Activated CD8-positive, alpha-beta T cell treated with anti-CD3 and anti-CD28 coated beads, Interleukin-2, amount 10 ng/mL, durations not matched to agents 7 days and 5 days (primary cell): ENCODE measurements at places on chromosomes 3 and 15.

DNA sequence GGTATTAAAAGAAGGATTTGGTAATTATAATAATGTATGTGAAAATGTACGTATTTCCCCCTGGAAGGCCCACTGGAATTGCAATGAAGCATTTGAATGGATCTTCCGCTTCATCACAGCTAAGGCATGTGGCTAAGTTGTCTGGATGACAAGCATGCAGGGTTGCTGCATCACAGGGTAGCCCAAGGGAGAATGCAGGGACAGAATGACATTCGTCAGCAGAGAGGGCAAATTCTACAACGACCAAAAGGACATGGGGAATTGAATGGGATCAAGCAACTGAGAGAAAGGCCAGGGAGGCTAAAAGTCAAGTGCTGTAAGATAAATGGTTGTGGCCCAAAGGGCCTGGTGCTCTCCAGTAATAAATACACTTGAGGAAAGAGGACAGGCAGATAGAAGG, 95.4 kb downstream of the ISL2 start:
- no peak for DNase-seq

GRCh38 chr15:42077689-42078088, 16.7 kb downstream of the PLA2G4D start:
- DNase-seq: no peak

GRCh38 chr3:117103675-117104074, 394.1 kb downstream of the TUSC7 start:
- DNase-seq: no peak

DNA sequence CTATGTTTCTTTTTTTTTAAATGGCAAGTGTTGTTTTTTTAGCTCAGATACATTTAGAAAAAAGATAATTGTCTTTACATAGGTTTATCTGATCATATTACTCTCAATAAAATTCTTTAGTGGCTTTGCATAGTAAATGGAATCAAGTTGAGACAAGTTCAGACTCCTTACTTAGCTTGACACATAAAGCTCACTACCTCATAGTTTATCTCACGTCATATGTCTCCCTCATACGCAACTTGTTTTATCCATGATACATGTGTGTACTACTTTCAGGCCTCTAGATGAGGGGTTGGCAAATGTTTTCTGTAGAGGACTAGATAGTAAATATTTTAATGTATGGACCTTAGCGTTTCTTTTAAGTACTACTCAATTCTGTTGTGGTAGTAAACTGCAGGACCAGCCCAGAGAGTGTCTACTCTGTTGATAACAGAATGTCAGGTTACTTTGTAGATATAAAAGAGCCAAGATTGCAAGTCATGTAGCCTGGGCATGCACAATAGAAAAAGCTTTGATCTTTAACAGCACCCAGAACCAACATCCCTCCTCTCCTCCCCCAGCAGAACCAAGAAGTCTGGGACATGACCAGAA, 28.2 kb upstream of the MGA start:
- no peak for DNase-seq

GRCh38 chr3:137852391-137852830, 88.3 kb downstream of the SOX14 start:
- no peak for DNase-seq

DNA sequence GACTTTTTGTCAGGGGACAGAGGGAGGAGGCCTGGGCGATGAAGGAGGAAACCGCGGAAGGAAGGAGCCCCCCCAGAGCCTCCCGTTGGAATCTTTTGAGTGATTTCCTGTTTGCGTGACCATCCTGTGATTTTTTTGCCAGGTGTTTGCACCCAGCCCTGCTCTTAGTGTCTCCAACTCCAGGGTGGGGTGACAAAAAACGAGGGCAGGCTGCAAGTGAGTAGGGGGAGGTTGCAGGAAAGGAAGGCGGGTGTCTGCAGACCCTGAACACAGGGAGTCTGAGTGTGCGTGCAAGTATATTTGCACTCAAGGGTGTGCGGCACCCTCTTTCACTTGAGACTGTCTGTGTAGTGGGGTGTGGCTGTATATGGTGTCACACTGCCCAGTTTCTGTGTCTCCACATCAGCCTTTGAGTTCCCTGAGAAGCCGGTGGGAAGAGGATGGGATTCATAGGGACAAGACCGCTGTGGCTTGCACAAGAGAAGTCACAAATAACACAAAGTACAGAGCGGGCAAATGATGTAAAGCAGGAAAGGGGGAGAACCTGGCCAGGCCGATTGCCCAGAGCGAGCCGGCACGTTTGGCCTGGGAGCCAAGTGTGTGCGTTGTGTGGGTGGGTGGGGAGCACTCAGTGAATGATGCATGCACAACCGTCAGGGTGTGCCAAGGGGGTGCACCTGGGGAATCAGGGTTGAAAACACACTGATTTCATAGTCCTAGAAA, 6.6 kb downstream of the ISLR2 start:
- DNase-seq: no peak

- no peak for DNase-seq
Observed at GRCh38 chr3:170660139-170660538, 74.3 kb upstream of the SLC7A14 start.

DNA sequence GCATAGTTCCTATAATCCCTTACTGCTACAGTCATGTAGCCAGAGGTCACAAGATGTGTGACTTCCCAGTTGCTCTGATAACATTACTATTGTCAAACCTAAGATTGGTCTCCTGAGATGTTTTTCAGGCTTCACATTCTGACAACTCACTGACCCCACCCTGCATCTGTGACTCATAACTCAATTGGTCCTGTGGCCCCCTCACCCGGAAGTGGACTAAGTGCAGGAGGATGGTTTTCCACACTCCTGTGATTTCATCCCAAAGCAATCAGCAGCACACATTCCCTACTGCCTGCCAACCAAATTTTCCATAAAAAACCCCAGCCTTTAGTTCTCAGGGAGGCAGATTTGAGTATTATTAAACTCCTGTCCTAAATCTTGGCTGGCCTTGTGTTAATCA, 564.9 kb upstream of the ZNF385D start:
- DNase-seq: no peak

DNA sequence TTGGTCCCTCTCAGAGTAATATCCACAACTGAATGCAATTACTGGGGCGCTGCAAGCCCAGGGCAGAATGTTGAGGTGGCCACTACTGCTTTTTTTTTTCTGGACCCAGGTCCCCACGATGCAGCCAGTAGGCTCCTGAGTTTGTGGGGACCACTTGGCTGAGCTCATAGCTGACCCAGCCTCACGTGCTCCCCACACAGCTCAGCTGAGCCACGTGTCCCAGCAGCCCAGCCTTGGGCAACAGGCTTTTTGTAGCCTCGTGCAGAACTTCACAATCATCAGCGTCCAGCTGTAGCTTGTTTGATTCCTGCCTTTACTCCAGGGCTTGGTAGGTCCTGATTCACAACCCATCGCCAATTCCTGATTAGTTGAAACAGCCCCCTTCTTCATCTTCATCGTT, 117.3 kb downstream of the ETFA start:
- no peak for DNase-seq

- no peak for DNase-seq
Observed at GRCh38 chr3:124627501-124627908, 102.7 kb upstream of the UMPS start.

- DNase-seq: no peak
Observed at GRCh38 chr3:52237657-52238172, 1.2 kb downstream of the TWF2 start.

GRCh38 chr3:15794842-15795650, 2.7 kb downstream of the ANKRD28 start:
- DNase-seq: no peak

DNA sequence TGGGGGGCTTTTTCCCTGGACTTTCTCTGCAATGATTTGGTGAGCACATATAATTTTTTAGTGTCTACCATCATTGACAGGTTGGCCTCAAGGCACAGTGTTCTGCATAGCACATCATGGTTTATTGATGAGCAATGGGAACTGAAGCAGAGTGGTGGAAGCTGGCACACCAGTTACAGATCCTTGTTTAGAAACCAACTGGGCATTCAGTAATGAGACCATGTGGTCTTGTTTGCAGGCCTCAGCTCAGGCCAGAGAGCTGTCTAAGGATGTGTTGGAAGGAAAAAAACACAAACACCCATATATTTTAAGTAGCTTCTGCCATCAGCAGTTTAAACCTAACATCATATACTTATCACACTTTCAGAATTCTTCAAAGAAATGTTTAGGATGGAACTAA, 610.6 kb downstream of the ROBO1 start:
- DNase-seq: no peak

DNA sequence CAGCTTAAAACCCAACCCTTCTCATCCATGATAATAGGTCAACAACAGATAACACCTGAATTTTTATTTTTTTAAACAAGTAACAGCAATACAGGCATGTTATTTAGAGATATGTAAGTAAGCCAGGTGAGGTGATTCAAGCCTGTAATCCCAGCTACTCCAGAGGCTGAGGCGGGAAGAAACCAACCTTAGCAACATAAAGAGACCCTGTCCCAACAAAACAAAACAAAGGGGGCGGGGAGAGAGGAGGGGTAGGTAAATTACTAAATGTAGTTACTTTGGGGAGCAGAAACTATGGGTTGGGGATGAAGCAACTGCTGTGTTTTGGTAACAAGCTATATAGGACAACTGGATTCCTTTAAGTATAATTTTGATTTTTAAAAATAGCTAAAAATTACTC, 47.0 kb downstream of the GNB4 start:
- no peak for DNase-seq

DNA sequence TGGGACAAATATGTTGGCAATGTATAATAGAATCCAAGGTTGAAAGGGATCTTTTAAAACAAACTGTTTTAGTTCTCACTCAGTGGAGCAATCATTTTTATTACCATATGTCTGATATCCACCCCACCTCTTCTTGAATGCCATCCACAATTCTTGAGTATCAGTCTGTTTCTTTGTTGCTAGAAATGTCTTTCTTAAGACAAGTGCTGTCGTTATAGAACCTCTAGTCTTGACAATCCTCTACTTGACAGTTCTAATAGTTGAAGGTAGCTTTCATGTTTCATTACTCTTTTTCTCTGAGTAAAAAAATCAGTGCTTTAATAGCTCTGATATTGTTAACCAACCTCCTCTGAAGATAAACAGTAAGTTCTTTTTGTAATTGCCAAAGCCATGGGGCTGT, 737.9 kb downstream of the MECOM start:
- DNase-seq: no peak

DNA sequence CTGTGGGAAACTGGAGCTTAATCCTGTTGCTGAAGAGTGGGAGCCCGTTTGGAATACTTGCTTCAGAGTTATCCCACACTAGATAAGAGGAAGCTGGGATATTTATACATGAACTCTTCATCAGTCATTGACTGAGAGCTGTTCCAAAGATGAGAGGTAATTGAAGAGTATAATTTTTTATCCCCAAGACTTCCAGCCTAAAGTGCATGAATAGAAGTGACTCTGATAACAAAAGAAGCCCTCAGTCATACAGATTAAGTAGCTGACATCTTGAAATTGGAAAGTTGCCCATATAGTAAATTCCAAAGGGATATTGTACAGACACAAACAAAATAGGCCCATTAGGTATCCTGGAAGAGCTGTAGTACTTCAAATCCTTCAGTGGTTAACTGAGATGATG, 268.0 kb downstream of the EPHA3 start:
- no peak for DNase-seq

DNA sequence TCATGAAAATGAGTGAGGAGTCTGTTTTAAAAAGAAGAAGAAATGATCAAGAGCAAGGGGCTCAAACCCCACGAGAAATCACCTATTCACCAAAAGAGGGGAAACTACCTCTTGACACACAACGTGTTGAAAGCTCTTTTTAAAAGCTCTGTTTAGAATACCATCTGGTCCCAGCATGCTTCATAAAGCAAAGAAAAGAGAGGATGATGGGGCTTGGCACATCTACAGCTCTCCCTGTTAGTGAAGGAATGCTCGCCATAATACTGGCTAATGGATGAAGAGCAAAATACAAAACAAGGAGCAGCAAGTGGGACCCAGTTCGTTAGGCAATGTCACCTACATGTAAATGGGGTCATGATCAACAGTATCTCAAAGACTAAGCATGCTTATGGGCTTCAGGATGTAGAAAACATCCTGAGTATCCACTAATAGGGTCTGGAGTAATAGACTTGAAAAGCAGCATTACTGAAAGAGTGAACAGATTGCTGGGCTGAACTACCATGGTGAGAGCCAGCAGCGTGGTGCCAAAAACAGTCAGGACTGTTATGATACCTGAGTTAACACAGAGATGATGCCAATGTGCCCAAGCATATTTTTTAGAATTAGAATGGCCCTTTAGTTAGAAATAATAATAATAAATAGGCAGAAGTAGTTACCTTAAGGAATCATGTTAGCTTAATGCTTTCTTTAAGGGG, 159.7 kb upstream of the POU1F1 start:
- DNase-seq: no peak
